ENCODE measurements at places on chromosomes 13 and 19.

DNA sequence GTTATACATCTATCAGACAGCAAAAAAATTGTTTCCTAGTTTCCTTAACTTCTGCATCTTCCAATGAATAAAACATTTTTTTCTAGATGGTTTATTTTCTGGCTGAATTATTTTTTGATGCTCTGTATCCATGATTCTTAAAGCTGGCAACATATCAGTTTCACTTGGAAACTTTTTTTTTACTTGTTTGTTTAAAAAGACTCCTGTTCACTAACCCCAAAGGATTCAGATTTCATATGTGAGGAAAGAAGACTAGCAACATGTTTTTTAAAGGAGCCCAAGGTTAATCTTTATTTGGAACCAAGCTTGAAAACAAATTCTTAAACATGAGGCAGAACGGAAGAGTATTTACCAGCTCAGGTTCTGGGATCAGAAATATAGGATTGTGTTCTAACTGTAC lies 632.3 kb downstream of the SLITRK6 start:
- DNase-seq: no peak

- DNase-seq: no peak
Measured at GRCh38 chr13:28355046-28355821, 139.7 kb downstream of the FLT1 start.

GRCh38 chr13:93680329-93680728 lies 453.7 kb downstream of the GPC6 start:
- no peak for DNase-seq

DNA sequence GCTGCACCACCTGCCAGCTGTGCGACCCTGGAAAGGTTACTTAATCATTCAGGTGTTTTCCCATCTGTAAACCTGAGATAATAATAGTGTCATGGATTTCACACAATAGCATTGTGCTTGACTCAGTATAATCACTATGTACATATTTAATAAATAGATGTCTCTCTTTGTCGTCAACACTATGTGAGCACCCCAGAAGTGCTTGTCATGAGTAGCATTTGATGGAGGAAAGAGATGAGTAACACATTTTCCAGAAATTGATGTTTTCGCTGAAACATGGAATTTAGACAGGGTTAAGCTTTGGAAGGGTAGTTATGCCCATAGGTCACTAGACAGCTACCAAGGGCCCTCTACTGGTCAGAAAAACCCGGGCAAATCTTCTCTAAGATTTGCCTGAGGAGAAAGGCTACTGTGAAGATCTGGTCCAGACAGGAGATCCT lies 9.5 kb upstream of the MBNL2 start:
- no peak for DNase-seq

GRCh38 chr13:112693831-112694497 lies 4.1 kb downstream of the ATP11A start:
- no peak for DNase-seq

- no peak for DNase-seq
Measured at GRCh38 chr13:39970177-39970846, 314.9 kb downstream of the COG6 start.

GRCh38 chr19:41355035-41355434 lies 1.3 kb upstream of the TGFB1 start:
- DNase-seq: no peak

DNA sequence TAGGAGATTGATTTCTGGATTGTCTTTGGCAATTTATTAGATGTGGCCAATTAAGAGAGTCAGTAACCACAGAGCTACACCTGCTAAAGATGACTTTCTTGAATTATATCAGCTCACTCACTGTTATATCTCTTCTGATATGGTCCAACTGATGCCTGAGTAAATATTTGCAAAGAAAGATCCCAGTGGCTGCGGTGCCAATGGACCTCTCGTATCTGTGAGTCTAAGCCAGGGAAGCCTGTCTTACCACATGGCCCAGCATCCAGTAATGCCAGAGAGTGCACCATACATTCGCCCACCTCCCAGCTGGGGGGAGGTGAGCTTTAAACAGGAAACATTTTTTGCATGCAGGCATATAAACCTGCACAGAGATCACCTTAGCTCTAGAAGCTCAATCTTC lies 82.7 kb upstream of the SLC15A1 start:
- DNase-seq: no peak

GRCh38 chr19:28667348-28667977 lies 545.5 kb downstream of the UQCRFS1 start:
- no peak for DNase-seq

- no peak for DNase-seq
Measured at GRCh38 chr19:734716-735115, 16.2 kb upstream of the MISP start.

GRCh38 chr13:98324105-98324504 lies 147.0 kb upstream of the RNF113B start:
- no peak for DNase-seq

GRCh38 chr13:91331047-91331915 lies 16.2 kb upstream of the MIR17HG start:
- no peak for DNase-seq

DNA sequence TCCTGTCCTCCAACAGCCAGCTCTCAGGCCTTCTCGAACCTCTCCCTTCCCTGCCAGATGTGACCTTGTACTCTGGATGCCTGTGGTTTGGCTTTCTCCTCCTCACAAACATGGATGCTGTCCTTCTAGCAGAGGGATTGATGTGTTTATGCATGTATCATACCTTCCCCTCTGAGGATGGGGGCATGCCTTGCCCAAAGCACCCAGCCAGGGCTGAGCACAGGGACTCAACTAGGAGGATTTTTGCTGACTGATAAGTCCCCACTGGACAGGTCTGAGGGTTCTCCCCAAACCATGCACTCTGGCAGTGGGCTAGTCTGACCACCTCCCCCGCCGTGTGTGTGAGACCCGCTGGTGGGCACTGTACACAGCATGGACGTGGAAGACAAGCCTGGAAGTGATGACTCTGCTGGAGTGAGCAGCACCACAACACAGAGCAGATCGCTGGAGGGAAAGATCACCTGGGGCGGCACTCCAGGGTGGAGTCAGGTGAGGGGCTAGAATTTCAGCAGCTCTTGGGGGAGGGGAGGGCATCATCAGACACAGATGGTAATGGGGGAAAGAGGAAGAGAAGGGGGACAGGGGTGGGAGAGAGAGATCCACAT lies 360.3 kb upstream of the ZNF507 start:
- DNase-seq: no peak

- DNase-seq: no peak
Measured at GRCh38 chr19:7738023-7738422, 6.1 kb upstream of the CLEC4G start.

All from hindlimb muscle (tissue), 1 donor.